ENCODE measurements at places on chromosomes 5 and 9. TPM values are rescaled to one million over a fixed set of nuclear protein-coding genes. Genes with fewer than 3 reads are reported as not detected.

DNA sequence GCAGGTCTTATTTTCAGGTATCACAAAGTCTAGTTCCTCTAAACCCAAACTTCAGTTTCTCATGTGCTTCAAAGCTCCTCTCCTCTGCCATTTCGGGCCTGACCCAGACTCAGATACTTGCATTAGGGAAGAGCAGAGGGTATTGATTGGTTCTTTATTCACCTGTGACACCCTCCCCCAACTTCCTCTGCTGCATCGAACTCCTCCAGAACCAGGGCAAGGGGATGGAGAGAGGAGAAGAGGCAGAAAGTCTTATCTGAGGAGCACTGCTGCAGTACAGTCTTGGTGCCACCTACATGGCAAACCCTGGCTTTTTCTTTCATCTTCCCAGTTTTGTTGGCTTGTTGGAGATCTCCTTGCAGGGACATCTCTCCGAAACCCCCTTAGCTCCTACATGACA lies 96.0 kb upstream of the OSMR start:
- no peak for DNase-seq

GRCh38 chr5:58330781-58331180 lies 129.1 kb downstream of the PLK2 start:
- DNase-seq, result no peak

The FANCG gene
- 19.3 TPM for total RNA-seq

DNA sequence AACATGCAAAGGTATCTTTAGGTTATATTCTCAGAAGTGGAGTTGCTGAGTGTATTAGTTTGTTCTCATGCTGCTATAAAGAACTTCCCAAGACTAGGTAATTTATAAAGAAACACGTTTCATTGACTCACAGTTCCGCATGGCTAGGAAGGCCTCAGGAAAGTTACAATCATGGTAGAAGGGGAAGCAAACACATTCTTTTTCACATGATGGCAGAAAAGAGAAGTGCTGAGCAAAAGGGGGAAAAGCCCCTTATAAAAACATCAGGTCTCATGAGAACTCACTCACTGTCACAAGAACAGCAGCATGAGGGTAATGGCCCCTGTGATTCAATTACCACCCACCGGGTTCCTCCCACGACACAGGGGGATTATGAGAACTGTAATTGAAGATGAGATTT lies 163.6 kb upstream of the PRLR start:
- DNase-seq, result no peak

DNA sequence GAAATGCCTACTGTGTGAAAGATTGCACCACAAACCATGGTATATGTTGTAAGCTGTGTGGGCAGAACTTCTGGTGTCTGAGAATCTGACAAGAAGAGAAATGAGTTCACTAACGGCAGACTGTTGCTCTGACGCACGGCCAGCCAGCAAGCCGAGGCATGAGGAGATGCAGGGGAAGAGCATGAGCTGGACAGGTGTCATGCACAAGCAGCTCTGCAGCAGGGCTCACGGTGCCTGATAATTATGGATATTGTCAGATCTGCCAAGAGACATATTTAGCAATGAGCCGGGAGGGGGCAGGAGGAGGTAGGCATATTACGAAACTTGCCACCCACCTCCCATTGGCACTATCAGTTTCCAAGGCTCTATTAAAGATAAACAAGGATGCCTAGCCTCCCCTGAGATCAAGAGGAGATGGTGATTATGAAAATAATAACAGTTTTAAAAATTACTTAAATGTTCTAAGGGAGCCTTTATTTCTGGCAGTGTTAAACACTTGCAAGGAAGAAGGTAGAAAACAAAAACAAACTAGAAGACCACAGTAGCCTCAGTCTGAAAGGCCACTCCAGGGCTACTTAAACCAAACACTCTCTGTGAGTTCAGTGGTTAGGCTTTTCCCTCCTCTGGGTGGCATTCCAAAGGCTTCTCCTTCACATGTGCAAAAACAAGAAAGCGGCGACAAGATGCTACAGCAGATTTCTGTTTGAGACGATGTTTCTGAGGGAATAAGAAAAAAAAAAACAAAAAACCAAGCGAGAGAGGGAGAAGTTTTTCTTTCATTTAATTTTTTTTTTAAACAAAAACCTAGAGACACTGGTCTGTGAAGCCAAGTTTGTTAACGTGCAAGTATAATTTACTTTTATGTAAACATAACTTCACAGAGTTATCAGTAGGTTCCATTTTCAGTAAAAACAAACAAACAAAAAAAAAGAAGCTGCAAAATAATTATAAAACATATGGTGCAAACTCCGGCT lies 339.5 kb downstream of the BNC2 start:
- no peak for DNase-seq

The DMRT3 gene
- not detected for total RNA-seq

The SLC6A3 gene
- 0.57 TPM for total RNA-seq

The KIF3A gene
- total RNA-seq, result 19.9 TPM

DNA sequence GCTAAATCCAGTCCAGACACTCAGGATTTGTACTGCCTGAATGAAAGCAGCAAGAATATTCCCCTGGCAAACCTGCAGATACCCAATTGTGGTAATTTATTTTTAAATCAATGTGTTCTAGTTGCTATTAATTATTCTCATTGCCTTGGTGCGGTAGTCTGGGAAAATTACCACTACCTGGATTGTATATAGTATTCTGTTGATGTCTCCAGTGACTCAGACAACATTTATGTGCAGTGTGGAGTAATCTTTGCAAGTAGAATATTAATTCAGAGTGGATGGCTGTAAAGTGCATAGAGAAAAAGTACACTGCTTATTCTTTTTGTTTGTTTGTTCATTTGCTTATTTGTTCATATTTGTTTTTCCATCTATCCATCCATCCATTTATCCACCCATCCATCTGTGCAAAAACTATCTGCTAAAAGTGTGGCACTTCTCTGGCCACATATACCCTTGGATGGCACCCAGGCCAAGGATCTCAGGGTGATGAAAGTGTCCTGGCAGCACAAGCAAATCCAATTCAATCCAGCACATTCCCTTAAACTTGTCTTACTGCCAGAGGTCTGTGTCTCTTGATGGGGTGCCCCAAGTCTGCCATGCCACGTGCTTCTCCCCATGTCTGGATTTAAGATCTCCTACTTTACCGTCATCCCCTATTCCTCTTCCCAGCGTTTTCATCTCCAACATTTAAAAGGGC lies 41.3 kb downstream of the NTRK2 start:
- no peak for DNase-seq

The STPG3 gene
- total RNA-seq, result not detected

The TMEM245 gene
- total RNA-seq, result 67.7 TPM

DNA sequence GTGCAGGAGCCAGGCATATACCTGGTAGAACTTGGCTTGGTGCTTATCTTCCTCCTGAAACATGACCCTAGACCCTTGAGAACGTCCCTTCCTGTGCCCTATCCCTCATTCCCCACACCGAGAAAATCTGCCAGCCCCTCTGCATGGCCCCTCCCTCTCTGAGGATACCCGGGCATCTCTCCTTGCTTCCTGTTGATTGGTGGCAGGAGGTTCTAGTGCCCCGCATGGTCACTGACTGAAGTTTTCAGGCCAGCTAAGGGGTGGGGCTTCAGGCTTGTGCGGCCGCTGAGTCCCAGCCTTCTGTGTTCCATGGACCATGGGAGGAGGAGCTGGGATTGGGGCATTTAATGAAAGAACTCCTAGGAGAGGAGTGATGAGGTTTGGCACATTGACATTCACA lies 22.8 kb downstream of the IGIP start:
- no peak for DNase-seq

GRCh38 chr9:89884356-89885083 lies 279.7 kb downstream of the GADD45G start:
- peak; percentile 29 for DNase-seq

The CCNO gene
- 16.5 TPM for total RNA-seq

DNA sequence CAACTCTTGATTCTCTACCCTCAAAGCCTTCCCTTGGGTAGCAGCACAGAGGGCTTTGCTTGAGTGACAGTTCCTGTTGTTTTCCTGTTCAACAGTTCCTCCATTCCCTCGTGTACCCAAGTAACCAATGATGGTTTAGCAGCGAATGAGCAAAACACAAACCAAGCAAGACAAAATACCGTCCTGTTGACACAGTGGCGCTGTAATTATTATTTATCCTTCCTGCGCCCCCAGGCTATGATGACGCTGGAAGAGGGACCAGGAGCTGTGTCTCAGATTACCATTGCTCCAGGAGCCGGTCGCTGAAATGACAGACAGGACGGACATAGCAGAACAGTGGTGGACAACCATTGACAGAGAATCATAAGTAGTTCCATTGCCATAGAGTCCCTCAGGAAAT lies 154.8 kb downstream of the GADD45G start:
- no peak for DNase-seq

GRCh38 chr9:8331507-8332330 lies 532.1 kb upstream of the DMAC1 start:
- DNase-seq, result no peak

The AJM1 gene
- total RNA-seq, result 4.8 TPM

The WNT8A gene
- total RNA-seq, result not detected

DNA sequence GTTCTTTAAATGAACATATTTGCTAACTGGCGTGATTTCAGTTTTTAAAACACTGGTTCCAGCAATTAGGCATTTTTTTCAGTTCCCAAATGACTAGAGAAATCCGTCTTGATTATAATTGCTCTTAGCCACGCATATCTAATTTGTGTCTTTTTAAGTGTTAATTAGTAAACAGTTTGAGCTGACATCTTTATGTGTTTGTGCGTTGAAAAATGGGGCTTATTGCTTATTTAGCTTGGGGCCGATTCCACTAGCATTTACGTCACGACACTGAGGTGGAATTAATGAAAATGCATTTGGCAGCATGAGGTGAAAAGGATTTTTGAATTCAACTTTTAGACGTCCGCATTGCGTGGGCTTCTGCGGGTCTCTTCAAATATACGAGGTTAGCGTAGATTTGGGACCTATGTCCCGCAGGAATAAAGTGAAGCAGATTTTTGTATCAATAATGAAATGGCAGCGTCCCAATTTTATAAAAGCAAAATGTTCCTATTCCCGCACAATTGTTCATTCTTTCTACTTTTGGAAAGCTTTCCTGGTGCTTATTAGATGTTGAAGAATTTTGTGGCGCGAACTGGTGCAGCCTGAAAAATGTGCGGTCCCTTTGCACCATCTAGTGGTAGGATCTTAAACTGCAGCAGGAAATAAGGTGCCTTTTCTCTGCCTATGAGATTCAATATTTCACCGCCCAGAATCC lies 122.7 kb upstream of the LMX1B start:
- peak; percentile 67 for DNase-seq

DNA sequence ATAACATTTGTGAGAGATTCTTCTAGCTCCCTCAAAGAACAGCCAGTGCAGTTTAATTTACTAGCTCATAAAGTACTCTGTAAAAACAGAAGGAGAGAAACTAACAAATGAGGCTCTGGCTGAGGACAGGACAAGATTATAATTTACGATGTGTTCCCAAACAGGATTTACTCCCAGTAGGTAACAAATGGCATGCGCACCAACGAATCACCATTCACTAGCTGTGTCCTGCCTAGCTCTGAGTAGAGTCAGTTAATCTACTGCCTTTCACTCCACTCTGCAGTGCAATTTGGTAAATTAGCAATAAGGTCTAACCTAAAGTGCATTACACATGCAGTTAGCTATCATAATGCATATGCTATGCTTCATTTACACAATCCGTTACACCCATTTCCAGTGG lies 497.4 kb upstream of the CCNG1 start:
- DNase-seq, result no peak

- DNase-seq, result no peak
Observed at GRCh38 chr5:128498844-128499455, 39.1 kb downstream of the FBN2 start.

DNA sequence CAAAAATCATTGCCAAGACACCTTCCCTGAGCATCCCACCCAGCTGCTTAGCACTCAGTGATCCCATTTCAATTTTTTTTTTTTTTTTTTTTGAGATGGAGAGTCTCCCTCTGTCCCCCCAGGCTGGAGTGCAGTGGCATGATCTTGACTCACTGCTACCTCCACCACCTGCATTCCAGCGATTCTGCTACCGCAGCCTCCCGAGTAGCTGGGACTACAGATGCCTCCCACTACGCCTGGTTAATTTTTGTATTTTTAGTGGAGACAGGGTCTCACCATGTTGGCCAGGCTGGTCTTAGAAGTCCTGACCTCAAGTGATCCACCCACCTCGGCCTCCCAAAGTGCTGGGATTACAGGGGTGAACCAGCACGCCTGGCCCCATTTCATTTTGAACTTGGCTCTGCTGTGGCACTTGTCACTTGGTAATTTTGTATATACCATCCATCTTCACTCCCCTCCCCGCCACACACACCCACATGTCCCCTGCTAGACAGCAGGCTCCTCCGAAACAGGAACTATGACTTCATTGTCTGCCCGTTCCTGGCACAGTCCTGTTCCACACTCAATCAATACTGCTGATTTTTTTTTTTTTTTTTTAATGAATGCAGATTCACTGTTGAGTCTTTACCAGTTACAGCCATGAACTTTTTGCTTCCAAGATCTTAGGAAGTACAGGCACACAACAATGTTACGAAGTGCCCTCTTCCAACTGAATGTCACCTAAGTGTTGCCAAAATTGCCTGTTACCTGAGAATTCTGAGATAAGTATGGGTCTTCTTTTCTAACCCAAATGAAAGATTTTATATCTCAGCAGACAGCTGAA lies 17.3 kb upstream of the ZBTB34 start:
- DNase-seq, result no peak
